Bronchus fibroblast of lung (primary cell): ENCODE measurements at places on chromosomes 7 and 10. TPM values are rescaled to one million over a fixed set of nuclear protein-coding genes. Genes with fewer than 3 reads are reported as not detected.

Gene NEURL1
- total RNA-seq, result 0.15 and 0.17 TPM in 2 replicates

Gene TAS2R41
- not detected in 2 replicates for total RNA-seq

Gene UTF1
- not detected in 2 replicates for total RNA-seq

Gene PHTF2
- total RNA-seq, result 17.8 and 19.6 TPM in 2 replicates

Gene PDK4
- 0.45 and 2.0 TPM in 2 replicates for total RNA-seq

Gene FZD1
- total RNA-seq, result 9.4 and 10.3 TPM in 2 replicates

Gene TRPV5
- total RNA-seq, result not detected in 2 replicates

Gene SCRN1
- total RNA-seq, result 68.8 and 73.1 TPM in 2 replicates

Gene RAB19
- not detected in 2 replicates for total RNA-seq

Gene SLC13A4
- 0.17 and 0.59 TPM in 2 replicates for total RNA-seq

Gene ZPBP
- total RNA-seq, result not detected in 2 replicates
